ENCODE measurements at places on chromosomes 11 and 22.

DNA sequence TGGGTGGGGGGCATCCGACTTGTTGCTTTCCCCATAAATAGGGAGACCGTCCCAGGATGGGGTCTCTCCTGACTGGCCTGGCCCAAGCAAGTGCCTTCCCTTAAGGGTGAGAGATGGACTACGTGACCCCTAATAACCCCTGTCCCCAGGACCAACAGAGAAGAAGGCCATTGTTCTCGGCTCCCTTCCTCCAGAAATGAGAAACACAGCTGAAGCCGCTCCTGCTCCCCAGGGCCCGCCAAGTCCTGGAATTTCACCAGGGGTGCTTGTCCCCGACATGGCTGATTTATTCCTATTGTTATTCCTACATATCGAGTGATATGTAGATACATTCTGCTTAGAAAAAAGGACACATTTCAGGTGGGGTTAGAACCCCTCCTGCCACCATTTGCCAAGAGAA, 100.8 kb downstream of the TP53I11 start:
- no peak for DNase-seq

DNA sequence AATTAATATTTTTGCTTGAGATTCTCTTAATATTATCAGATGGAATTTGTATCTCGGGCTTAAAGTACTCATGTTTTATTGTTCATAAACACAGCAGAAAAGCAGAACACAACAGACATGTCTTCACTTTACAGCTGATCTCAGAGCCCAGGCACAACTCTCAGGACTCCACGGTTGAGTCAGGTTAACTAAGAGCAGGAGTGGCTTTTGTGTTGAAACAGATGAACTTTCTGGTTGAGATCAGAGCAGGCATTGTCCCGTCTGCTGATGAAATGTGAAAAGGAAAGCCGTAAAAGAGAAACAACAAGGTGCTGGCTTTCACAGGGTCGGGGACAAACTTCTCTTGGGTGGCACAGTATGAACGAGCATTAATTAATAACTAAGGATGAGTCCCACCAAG, 49.0 kb downstream of the JHY start:
- DNase-seq: no peak

DNA sequence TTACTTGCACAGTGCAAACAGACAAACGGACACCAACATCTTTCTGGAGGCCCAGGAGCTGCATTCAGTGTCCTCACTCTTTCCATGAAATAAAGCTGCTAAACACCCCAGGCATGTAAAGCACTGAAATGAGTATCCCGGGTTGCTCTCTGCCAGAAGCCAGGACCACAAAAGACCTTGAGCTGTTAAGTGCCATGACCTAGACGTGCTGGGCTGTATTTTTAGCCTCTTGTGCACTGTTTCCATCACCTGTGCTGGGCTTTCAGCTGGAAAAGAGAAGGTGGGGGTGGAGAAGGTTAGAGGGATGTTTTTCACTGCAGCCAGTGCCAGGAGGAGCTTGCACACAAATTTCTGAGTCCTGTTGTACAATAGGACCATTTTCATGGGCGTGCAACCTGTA, 3.4 kb upstream of the KREMEN1 start:
- no peak for DNase-seq

- DNase-seq: no peak
Observed at GRCh38 chr22:46023558-46023981, 46.6 kb upstream of the WNT7B start.

DNA sequence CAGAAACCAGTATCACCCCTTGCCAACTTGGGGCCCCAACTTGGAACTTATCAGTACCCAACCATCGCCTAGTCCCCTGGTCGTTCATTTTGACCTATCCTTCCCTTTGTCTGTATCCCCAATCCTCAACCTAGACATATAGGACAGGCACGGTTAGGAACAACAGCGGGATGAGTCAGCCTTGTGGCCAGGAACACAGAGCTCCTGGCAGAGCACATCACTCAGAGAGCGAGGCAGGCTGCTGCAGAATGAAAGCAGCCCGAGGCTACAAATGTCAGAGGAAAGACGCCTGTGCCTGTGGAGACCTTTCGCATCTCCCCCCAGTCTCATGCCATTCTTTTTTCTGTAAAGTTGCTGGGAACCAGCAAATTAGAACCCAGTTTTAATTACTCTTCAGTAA, 14.6 kb downstream of the DKK3 start:
- no peak for DNase-seq

GRCh38 chr22:49751318-49751965, 76.2 kb downstream of the BRD1 start:
- DNase-seq: no peak

DNA sequence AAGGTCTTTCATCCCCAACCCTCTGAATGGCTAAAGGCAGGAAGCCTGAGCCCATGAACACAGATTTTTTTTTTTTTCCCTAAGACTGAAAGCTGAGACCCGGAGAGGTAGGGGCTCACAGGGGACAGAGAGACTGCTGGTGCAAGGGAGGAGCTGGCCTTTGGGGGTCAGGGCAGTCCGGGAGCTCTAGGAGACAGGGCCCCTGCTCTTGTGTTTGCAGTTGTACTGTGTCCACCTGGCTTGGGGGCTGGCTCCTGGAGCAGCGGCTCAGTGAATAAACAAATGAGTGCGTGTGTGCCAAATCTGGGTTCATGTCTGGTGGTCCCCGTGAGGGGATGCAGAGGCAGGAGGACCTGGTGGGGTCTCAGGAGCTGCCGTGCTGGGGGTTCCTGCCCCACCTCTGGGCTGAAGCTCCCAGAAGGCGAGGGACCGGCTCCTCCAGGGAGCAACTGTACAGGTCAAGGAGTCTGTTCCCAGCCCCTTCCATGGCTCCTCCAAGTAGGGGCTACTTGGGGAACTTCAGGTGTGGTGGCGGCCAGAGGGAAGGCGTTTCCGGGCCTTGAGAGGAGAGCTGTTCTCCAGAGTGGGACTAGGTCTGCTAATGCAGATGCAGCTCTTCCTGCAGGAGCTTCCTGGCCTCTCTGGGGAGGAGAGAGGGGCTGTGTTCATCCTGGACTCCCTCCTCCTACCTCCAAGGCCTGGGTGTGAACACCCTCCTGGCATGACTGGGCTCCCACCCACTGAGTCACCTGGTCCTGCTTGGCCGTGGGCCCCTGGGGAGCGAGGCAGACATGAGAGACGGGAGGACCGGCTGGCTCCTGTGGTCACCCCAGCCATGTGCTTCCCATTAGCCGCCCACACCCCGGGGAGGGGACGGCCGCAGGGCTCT, 57.6 kb downstream of the FBXO7 start:
- DNase-seq: no peak

DNA sequence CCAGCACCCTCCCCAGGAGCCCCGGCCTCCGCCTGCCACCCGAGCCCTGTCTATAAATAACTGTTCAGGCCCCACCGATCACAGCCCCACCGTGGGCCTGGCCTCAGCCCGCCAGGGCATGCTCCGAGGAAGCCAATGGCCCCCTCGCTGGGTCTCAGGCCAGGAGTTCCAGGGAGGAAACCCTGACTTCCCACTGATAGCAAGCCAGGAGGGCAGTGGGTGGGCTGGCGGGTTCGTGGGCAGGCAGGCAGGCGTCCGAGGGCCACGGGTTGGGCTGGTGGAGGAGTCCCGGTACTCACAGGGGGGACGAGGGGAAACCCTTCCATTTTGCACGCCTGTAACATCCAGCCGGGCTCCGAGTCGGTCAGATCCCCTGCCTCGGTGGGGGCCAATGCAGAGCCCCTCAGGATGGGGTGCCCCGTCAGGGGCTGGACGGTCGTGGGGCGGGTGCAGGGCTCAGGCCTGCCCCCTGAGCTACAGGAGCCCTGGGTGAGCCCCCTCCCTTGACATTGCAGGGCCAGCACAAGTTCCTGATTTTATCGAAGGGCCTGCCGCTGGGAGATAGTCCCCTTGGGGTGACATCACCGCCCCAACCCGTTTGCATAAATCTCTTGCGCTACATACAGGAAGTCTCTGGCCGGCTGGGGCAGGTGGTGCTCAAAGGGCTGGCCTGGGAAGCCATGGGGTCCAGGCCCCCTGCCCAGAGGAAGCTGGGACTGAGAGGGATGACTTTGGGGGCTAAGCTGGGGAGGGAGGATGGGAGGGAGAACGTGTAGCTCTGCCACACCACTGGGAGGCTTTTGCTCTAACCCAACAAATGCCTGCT, at the start of gene SPI1:
Gene SPI1, minus strand, starts transcription at position 538 of the 826 bp plus-strand sequence. Its CDS starts 194 bp downstream, at position 344.
- no peak for DNase-seq

DNA sequence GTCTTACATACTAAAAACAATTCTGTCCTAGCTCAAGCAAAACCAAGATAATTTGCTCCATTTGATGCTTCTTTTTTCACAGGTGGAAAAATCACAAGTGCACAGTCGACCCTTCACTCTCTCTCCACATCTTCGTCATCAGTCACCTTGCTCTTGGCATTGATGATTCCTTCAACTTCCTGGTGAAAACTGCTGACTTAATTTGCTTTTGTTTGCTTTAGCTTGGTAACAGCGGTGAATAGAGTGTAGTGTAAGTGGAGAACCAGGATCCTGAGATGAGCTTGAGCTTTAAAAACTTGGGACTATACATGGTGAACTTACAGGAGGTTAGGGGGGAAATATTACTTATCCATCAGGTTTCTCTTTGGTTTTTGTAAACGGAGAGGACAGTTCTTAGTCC, 331.1 kb upstream of the ARHGAP42 start:
- DNase-seq: no peak

- DNase-seq: no peak
Observed at GRCh38 chr11:117924631-117925170, 4.5 kb downstream of the TMPRSS13 start.

DNA sequence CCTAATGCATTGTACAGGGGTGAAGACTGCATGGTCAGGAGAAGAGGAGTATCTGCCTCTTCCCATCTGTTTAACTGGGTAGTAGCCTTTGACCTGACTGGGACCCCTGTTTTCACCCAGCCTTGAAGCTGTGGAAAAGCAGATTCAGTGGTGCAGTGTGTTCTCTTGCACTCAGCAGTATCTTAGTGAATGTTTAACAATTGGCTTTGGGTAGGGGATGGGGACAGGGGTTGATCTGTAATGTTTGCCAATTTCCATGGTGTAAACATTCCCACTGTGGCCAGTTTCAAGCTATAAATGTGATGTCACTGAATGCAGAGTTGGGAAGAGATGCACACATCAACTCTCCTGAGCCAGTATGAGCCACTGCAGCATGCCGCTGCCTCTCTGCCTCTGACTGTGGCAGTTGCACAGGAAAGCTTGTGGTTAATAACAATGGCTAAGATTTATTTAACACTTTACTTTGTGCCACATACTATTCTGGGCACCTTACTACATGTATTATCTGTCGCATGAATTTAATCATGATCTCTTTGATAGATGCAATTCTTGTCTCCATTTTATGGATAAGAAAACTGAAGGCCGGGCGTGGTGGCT, 15.7 kb downstream of the FJX1 start:
- no peak for DNase-seq

GRCh38 chr11:5967708-5968107, 586 bp downstream of the OR56A5 start:
- no peak for DNase-seq

DNA sequence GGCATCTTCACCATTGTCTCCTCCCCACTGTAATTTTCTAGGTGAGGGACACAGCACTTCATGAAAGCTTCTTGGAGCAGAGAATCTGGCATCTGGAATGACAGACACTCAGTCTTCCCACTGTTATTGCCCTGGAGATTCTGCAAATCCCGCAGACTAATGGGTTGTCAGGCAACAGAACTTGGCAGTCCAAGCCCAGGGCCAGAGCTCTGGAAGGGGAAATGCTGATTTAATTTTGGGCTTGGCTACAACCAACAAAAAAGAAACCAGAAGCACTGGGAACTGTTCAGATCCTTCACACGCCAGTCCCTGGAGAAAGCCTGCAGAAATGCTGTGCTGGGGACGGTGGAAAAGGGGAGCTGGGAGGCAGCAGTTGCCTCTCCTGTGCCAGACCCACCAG, 71.5 kb upstream of the BID start:
- DNase-seq: no peak

All from stimulated activated CD8-positive, alpha-beta memory T cell treated with anti-CD3 and anti-CD28 coated beads, Interleukin-4, amount 100 ng/mL, for 1 hour (primary cell).